ENCODE measurements at places on chromosomes 13 and 19.

GRCh38 chr13:40186041-40186440, 480.4 kb downstream of the FOXO1 start:
- DNase-seq: no peak

DNA sequence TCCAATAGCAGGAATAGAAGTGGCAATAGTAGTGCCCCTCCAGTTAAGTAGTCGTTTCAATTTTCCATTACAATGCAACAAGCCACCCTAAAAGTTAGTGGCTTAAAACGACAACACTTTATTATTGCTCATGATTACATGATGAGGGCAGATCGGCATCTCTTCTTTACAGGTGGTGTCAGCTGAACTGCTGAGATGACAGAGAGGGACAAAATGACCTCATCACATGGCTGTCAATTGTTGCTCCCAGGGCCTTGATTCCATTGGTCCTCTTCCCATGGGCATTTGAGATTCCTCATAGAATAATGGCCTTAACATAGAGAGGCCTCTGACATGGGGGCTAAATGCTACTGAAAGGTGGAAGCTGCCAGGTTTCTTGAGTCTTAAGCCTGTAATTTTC, 679.8 kb upstream of the KLHL1 start:
- no peak for DNase-seq

- no peak for DNase-seq
These were observed 62.8 kb downstream of the FGF9 start for GRCh38 chr13:21733475-21734263.

DNA sequence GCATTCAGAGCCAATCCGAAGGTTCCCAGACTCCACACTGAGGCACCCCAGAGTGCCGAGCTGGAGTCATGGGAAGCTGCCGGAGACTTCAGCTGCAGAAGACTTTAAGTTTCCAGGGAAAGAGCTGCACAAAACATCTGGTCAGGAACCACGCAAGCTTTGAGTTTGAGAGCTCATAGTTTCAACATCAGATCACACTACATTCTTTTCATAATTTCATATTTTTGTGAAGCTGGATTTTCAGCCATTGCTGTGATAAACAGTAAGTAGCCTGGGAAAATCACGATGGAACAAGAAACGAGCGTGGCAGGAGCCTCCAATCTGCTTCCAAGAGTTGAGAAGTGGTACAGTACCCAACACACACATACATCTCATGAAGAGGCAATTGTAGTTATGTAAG, 25.5 kb upstream of the ATP12A start:
- DNase-seq: peak; percentile 8

- no peak for DNase-seq
These were observed 435 bp downstream of the KLK11 start for GRCh38 chr19:51025809-51026553.

DNA sequence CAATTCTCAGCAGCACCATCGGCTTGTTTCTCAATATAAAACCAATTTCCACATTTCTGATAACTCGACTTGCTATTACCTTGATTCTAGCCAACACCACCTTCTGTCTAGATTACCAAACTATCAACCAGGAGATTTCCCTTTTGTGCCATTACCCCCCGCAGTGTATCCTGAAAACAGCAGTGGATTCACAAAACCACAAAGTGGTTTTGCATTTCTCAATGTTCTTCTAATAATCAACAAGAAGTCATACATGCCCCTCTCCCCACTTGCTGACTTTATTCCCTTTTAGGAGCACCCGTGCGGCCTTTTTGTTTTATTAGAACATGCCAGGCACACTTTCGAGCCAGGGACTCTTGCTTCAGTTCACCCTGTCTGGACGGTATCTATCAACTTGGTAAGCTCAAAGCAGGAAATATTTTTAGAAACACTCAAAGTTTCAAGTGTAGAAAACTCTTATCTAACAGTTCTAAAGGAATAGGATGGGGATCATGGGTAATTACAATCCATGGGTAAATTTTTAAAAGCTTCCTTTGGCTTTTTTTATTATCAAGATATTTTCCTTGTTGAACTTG, 967.4 kb downstream of the EFNB2 start:
- DNase-seq: no peak

GRCh38 chr13:76968041-76968440, 19.7 kb downstream of the ACOD1 start:
- DNase-seq: no peak

DNA sequence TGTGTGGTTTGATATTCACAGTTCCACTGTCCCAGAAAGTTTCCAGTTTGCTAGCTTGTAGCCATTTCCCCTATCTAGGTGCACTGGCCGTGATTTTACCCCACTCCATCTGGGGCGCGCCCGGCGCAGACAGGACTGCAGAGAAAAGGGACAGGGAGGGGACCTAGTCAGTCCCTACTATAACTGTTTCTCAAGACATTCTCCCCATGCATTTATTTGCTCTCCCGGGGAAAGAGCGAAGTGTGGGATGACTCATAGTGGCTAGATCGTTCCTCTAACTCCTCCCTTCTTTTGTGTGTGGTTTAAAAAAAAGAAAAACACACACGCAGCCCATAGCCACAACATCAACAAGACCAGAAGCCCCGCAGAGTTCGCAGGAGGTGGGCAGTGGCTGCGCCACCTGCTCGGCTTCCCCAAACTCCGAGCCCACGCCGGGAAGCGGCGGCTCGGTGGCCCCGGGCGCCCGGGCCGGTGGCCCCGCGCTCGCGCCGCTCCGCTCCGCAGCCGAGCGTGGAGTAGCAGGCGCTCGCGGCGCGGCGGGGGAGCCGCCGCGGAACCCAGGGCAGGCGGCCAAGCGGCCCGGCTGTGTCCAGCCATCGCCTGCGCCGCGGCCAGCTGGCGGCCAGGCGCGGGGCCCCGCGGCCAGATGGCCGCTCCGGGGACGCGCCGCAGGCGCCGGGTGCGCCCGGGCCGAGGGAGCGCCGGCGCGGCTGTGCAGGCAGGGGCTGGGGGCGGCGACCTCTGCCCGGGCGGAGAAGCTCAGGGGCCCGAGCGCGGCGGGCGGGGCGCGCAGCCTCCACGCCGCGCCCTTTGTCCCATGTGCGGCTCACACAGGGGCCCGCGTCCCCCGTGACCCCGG, 653 bp downstream of the TMTC4 start:
- DNase-seq: peak; percentile 77

DNA sequence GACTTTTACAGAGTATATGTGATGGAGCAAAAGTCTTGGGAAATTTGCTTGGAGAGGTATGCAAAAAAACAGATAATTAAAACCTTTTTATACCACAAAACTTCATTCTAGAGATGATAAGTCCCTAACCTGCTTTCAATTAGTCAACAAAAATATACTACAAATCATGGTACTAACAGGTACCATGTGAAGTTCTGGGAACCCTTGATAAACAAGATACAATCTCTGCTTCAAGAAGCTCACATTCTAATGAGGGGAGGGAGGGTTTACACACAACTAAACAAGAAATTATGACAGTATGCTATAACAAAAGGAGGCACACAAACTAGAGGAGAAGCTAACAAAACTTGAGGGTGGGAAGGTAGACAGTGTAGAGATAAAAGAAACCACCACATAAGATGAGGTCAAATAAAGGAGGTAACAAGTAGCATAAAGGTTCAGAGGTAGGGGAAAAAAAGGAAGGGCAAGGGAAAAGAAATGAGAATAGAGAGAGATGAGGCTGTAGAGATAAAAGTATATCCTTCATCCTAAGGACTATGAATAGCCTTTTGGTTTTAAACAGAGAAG, 91.4 kb downstream of the MYCBP2 start:
- no peak for DNase-seq
